ENCODE measurements at places on chromosomes 6 and 20.

DNA sequence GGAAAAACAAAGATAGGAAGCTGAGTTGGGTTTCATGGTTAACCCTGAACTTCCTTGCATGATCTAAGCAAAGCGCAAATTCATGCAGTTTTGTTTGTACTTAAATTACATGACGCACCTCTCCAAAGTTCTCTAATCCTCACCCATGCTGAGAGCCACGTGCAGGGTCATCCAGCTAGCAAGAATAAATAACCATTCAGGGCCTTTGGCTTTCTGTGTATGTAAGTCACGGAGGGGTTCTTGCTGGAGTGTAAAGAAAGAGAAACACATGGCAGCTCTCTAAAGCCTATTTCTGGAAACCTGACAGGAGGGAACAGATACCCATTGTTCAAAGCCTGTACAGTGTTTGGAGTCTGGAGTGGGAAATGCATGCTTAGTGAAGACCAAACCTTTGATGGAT lies 171.7 kb upstream of the CCN2 start:
- peak; percentile 34 for DNase-seq

GRCh38 chr20:19937651-19938420 lies 79.3 kb upstream of the NAA20 start:
- DNase-seq, result no peak

DNA sequence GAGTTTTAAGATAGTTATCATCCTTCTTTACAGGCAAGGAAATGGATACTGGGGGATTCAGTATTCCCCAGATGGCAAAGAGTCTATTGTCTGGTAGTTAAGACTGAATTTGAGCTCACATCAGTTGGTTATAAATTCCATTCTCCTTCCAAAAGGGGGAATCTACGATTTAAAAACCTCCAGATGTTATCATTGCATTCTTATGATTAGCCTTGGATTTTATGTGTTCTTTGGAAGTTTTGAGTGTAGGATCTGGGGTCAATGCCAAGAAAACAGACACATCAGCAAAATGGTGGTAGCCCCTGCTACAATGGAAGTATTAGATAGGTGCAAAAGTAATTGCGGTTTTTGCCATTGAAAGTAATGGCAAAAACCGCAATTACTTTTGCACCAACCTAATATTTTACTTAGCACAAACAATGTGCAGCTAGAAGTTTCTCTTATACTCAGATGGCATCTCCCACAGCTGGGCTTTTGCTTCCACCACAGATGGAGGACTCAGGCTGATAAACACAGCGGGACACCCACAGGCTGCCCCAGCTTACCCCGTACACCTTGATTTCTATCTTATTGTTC lies 168.2 kb upstream of the RIN2 start:
- DNase-seq, result no peak

DNA sequence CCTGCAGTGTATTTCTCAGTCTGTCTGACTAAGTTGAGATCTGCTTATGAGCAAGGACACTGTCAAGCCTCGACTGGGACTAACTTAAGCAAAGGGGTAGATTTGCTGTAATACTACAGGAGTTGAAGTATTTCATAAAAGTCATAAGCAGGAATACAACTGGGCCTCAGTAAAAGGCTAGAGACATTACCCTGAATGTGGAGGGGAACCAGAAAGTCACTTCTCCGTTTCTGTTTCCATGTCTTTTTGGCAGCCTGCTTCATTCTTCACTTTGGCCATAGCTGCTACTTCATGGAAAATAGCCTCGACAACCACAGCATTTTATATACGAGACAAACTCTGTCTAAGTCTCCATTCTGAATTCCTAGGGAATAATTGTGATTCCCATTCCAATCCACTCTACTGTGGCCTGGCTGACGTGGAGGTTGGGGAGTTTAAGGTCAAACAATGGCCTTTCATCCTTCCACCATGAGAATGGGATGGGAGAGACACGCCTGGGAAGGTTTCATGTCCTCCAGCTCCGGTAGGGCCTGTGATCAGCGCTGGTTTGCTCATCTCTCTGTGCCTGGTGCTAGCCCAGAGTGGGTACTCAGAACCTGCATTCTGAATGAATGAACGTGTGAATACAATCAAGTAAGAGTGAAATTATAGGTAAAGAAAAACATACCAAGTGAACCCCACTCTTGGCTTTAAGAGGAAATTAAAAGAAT lies 37.1 kb upstream of the DUSP22 start:
- no peak for DNase-seq

GRCh38 chr6:2819978-2820377 lies 21.7 kb downstream of the SERPINB1 start:
- no peak for DNase-seq

- DNase-seq, result no peak
These were observed 2.7 kb upstream of the RBM24 start for GRCh38 chr6:17278289-17279063.

DNA sequence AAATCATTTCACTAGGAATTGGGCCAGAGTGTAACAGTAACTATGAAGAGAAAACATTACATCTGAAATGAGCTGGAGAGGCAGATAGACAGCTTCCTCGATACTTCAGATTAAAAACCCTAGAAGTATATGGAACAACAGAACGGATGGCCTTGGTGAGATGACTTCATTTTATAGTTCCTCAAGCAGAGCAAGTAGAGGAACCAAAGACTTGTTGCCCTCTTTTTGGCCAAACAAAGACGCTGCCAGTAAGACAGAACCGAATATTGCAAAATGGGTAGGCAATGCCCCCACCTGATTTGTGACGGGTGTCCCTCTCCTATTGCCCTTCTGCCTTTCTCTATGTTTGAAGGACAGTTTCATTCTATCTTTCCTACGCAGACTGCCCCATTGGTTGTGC lies 53.5 kb downstream of the AGPAT4 start:
- no peak for DNase-seq

GRCh38 chr20:55632592-55632991 lies 372.7 kb downstream of the CBLN4 start:
- no peak for DNase-seq

GRCh38 chr6:42503894-42504293 lies 52.2 kb upstream of the TRERF1 start:
- no peak for DNase-seq

- DNase-seq, result no peak
These were observed 90.4 kb downstream of the PLEKHG1 start for GRCh38 chr6:150689900-150690590.

DNA sequence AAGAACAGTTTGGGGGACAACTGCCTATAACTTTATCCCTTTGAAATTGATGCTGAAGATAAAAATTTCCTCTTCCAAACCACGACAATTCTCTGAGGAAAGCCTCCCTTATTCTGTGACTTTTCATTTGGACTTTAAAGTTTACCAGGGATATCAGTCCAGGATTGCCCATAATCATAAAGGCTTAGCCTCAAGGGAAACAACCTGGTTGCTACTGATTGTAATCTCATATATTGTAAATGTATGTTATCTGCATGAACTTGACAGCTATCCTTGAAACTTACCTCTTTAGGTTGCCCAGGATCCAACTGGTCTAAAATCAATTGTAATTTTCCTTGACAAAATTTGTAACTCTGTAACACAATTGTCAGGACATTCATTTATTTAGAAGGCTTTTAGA lies 23.8 kb downstream of the TBC1D32 start:
- DNase-seq, result no peak

DNA sequence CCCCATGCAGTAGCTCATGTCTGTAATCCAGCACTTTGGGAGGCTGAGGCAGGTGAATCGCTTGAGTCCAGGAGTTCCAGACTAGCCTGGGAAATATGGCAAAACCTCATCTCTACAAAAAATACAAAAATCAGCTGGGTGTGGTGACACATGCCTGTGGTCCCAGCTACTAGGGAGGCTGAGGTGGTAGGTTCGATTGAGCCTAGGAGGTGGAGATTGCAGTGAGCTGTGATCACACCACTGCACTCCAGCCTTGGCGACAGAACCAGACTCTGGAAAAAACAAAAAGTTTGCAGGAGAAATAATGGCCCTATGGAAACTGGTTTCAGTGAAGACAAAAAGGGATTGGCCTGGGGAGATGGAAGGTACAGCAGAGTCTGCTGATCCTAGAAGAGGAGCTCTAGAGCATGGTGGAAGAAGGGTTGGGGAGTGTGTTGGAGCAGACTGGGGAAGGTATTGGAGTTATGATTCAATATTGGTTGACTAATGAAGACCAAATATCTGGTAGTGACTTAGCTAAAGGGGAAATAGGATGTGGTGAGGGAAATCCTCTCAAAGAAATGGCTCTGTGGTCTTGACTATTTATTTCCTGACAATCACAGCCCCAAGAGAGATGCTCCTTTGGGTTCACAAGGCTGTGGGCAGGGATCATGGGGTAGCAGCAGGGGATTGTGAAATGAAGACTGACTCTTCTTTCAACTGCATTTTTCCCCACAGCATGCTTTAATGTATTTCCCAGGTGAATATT lies 281.9 kb downstream of the UTRN start:
- DNase-seq, result no peak

Measured in NCI-H460 (cell line).